ENCODE measurements at places on chromosomes 16 and 17.

GRCh38 chr17:64174686-64175456 is 44.9 kb upstream of the ERN1 start:
- DNase-seq = peak; percentile 28

DNA sequence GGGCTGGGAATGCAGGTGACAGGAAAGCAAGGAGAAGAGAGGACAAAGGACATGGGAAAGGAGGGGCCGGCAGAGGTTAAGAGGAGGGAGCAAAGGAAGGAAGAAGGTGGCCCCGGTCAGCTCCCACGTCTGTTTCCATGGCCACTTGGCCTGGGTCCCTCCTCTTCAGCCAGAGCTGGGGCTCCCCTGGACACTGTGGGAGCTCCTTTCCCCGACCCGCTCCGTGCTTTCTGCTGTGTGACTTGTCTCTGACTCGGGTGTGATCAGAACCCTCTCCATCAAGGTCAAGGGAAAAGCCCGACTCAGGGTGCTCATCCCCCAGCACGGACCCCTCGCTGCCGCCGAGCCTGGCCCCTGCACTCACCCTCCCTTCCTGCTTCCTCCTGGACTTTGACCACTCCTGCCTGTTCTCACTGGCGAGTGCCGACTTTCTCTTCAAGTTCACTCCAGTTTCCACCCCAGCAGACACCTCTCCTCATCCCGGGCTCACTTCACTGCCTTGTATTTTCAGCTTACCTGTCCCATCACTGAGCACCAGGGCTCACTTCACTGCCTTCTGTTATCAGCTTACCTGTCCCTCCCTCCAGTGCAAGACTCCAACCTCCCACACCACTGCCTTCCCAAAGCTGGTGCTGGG is 61.2 kb downstream of the MEAK7 start:
- no peak for DNase-seq

DNA sequence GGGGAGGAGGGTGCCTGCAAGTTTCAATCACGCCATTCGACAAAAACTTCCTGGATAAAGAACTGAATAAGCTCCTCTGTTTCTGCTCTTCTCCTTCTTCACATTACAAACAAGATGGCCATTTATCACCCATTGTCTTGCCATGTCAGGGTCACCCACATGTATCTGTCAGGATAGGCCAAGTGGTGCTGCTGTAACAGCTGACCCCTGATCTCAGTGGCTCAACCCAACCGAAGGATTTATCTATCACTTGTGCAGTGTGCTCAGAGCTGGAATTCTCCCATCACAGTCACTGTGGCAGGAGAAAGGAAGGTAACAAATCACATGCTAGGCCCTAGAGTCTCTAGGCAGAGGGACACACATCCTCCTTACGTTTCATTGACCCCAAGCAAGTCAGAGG is 210.0 kb upstream of the CDH5 start:
- no peak for DNase-seq

- peak; percentile 68 for DNase-seq
Observed at GRCh38 chr16:88561485-88562359, 8.5 kb upstream of the ZC3H18 start.

DNA sequence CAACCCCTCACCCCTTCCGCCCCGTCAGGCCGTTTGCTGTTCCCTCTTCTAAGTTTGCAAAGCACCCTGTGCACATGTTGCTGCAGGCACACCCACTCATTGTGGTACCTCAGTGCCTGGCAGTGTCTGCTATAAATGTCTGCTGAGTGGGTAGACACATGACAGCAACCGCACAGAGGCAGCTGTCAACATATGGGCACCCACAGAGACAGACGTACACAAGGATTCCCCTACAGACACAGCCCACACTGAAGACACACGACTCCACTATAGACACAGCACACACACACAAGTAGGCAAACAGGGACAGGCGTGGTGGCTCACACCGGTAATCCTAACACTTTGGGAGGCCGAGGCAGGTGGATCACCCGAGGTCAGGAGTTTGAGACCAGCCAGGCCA is 17.8 kb upstream of the CRK start:
- DNase-seq = no peak

DNA sequence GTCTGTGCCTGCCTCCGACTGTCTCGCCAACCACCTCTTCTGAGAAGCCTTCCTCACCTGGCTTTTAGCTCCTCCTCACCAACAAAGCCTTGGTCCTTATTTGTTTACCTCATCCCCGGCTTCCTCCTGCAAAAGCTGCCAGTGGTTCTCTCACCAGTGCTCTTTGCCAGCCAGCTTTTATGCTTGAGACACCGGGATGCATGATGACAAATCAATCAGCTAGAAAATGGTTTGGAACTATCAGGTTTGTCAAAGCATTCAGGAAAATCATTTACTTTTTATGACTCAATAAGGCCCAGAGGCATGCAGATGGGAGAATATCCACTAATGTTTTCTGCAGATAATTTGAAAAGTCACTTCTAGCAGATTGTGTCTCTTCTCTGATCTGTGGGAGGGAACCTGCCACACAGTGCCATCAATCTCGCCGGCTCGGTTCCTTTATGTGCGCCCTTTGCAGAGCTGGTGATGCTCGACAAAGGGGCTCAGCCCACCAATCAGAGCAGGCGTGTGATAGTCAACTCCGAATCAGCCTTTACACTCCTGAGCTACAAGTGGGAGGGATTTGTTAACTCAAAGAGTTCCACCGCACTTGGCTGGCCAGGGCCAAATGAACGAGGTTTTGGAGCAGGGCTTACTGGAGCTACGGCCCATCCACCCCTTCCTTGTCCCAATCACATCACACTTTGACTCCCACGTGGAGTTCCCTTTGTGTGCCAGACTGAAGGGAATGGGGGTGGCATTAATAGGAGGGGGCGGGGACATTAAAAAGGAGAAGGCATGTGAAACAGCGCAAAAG is 85.8 kb downstream of the MRC2 start:
- peak; percentile 73 for DNase-seq

GRCh38 chr17:60887614-60888028 is 210.0 kb downstream of the BCAS3 start:
- no peak for DNase-seq

GRCh38 chr17:75594499-75595283 is 7.1 kb downstream of the MYO15B start:
- peak; percentile 22 for DNase-seq
